CD4-positive, alpha-beta memory T cell (primary cell): ENCODE measurements at places on chromosomes 3 and 15. TPM values are rescaled to one million over a fixed set of nuclear protein-coding genes. Genes with fewer than 3 reads are reported as not detected.

Gene FES
- 3.0 TPM for total RNA-seq

Gene OR5K2
- not detected for total RNA-seq

Gene NUTM1
- not detected for total RNA-seq

GRCh38 chr3:191320316-191320715 is 8.9 kb upstream of the CCDC50 start:
- no peaks in the 10 kb centered on the region for H3K36me3 ChIP-seq
- H3K4me3 ChIP-seq, result no peak overlapping the region
- H3K4me1 ChIP-seq, result no peaks in the 10 kb centered on the region
- no peak for DNase-seq
- no peak overlapping the region for H3K27ac ChIP-seq
- H3K27me3 ChIP-seq, result no peaks in the 10 kb centered on the region

DNA sequence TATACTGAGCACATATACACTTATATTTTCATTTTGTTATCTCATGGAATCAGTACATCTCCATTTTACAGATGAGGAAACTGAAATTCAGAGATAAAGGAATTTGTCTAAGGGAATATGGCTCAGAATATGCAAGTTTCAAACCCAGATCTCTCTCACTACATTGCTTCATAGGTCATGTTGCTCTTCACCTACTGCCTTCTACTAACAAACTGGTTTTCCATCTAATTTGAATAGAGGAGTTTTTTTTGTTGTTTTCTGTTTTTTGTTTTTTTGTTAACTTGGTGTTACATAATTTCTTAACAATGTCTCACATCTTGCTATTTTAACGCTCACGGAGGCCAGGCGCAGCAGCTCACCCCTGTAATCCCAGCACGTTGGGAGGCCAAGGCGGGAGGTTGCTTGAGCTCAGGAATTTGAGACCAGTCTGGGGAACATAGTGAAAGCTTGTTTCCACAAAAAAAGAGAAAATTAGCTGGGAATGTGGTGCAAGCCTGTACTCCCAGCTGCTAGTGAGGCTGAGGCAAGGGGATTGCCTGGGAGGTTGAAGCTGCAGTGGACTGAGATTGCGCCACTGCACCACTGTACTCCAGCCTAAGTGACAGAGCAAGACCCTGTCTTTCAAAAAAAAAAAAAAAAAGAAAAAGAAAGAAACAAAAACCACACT is 37.0 kb downstream of the FMN1 start:
- H3K27me3 ChIP-seq, result no peaks in the 10 kb centered on the region
- no peaks in the 10 kb centered on the region for H3K36me3 ChIP-seq
- no peak overlapping the region for H3K4me3 ChIP-seq
- no peak for DNase-seq

- no peaks in the 10 kb centered on the region for H3K4me1 ChIP-seq
- no peak overlapping the region for H3K4me3 ChIP-seq
- no peaks in the 10 kb centered on the region for H3K36me3 ChIP-seq
- no peak overlapping the region for H3K27ac ChIP-seq
- DNase-seq, result no peak
Measured at GRCh38 chr15:59536553-59536952, 75.0 kb upstream of the GCNT3 start.

- H3K4me1 ChIP-seq, result no peaks in the 10 kb centered on the region
- no peak overlapping the region for H3K4me3 ChIP-seq
- no peaks in the 10 kb centered on the region for H3K27me3 ChIP-seq
Measured at GRCh38 chr3:37029111-37029510, 35.8 kb downstream of the MLH1 start.
